ENCODE measurements at places on chromosomes 6 and 20.
A peak's percentile ranks its signal among the peaks of the same experiment; 100 is the strongest.

GRCh38 chr20:49594143-49594930, 26.4 kb upstream of the PTGIS start:
- DNase-seq = peak; percentile 92

GRCh38 chr20:63829603-63829944, 1.5 kb downstream of the ZBTB46 start:
- DNase-seq = no peak

DNA sequence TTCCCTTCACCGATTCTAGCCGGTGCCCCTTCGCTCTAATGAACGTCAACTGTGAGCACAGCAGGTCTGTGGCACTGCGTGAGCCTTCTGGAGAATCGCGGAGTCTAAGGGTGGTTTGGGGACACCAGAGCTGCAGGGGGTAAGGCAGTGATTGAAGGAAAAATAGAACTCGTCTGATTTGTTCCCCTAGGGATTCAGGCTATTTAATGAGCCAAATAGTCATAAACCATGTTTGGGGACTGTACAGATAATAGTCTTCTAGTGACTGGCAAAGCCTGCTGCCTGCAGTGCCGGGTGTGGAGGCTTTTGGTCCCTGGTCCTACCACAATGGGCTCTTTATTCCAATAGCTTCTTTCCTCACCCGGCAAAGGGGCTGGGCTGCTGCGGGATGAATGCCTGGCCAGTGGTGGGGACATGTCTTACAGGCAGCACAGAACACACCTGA, 11.1 kb upstream of the NTSR1 start:
- DNase-seq = no peak

DNA sequence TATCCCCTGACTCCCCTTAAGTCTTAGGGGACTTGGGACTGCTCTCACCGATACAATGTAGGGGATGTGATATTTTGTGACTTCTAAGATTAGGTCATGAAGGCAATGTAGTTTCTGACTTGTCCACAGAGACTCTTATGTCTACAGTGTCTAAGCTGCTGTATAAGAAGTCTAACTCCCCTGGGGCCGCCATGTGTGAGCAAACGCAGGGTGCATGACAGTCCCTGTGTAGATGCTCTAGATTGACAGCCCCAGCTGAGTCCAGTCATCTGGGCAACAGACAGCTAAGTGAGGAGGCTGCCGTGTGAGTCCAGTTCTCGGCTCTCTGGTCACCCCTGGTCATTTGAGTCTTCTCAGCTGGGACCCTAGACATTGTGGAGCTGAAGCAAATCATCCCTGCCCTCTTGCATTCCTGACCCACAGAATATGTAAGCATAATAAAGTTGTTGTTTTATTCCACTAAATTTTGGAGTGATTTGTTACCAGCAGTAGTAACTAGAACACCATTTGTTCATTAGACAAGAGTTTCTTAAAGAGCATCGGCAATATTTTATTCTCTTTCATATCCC, 743.3 kb upstream of the CHD6 start:
- DNase-seq = no peak

DNA sequence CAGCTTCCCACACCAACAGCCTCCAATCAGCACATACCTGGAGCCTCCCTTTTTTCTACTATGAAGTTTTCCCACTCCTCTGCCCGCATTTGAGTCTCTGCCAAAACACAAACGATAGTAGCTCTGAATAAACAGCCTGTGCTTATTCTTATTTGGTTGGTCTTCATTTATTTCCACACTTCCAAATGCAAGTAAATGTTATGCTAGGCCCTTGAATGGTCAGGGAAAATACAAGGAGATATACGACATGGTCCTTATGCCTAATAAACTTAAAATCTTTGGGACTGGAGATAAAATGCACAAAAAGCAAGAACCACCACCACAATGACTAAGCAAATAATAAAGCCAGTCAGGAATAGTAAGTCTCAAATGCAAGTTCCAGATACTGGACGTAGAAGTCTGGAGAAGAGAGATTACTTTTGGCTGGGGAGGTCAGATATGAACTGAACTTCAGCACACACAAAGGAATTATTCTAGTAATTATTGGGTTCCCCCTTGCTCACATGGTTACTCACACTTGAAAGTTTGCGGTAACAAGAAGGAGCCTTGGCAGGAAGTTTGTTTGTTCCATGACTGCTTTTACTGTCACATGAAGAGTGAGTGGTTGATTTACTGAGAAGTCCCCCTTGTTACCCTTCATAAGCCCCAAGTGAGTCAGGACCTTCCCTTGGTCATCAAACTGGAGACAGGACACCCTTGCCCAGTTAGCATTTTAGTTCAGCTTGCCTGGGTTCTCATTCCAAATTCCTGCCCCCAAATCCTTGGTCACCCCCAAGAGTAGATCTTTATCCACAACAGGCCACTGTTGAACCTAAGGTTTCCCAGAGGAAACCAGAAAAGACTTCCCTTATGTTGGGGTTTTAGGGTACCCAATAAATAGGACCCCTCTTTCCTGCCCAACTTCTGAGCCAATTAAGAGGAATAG, 511.2 kb upstream of the JARID2 start:
- peak; percentile 80 for DNase-seq

- DNase-seq = no peak
These were observed 446.1 kb upstream of the SULF2 start for GRCh38 chr20:48231253-48231930.

DNA sequence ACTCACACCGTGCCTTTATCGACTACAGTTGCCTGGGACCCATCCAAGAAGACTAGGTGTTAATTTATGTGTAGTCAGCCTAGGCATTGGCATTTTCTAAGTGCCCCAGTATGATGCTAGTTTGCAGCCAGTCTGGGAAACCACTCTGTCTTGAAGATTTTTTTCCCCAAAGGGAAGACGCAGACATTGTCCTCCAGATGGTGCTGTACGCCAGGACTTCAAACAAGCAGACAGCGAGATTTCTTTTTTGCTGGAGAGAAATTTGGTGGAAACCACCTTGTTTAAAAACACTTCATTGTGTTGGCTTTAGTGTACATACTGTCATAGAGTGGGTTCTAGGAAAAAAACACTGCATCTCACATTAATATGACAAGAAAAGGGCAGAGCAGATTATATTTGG, 30.0 kb downstream of the ALDH5A1 start:
- peak; percentile 21 for DNase-seq

DNA sequence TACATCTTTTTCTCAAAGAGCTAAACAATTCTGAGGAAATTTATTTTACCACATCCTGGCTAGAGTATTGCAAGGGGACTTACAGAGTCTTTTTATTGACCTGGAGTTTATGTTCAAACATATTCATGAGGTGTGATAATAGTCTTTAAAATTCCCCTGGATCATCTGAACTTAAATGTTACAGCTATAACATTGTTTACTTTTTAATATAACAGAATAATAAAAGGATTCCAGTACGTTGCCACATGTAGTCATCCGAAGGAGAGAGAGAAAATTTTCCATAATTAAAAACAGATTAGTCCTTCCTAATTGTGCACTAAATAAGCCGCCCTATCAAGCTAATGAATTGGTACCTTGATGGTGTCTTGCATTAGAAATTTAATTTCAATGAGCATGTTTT, 765.4 kb upstream of the MAP3K7 start:
- DNase-seq = no peak

DNA sequence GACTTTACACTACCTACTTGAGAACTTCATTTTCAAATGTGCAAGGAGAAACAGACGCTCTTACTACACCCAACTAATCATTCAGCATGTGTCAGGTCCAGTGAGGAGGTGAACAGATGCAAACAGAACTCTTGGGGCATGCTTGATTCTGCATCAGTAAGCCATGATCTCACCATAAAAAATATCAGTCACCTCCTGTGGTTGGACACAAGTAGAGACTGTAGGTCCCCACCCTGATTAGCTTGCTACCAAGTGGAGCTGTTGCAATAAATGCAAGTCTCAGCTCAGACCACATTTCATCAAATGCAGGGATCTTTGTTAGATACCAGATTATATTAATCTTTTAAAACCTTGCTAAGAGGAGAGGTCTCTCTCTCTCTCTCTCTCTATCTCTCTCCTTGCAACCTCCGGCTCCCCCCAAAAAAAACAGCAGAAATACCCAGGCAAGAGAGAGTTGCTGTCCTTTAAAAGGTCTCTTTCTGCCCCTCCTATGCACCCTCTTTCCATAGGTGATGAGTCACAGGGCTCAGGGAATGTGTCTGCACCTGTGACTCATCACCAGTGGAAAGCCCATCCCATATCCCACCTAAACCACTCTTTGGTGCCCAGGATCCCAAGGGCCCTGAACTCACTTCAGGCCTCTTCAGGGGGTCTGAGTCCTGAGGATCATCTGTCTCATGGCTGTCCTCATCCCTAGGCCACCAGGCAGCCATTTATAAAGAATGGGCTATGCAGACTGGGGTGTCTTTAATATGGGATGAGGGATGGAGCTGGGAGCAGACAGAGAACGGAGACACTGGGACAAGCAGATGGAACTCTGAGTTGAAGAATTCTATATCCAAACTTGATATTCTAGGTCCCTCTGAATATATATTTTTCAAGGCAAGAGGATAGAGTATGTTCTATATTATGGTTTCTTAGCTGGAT, 154.5 kb downstream of the QRSL1 start:
- DNase-seq = no peak

- DNase-seq = no peak
These were observed 2.6 kb downstream of the TOMM6 start for GRCh38 chr6:41790045-41790444.

- DNase-seq = no peak
These were observed 507 bp upstream of the RIPPLY2 start for GRCh38 chr6:83852528-83853177.

Data from AG09309 (cell line).